Naive thymus-derived CD4-positive, alpha-beta T cell (primary cell): ENCODE measurements at places on chromosomes 3 and 15. TPM values are rescaled to one million over a fixed set of nuclear protein-coding genes. Genes with fewer than 3 reads are reported as not detected.
A peak's percentile ranks its signal among the peaks of the same experiment; 100 is the strongest.

DNA sequence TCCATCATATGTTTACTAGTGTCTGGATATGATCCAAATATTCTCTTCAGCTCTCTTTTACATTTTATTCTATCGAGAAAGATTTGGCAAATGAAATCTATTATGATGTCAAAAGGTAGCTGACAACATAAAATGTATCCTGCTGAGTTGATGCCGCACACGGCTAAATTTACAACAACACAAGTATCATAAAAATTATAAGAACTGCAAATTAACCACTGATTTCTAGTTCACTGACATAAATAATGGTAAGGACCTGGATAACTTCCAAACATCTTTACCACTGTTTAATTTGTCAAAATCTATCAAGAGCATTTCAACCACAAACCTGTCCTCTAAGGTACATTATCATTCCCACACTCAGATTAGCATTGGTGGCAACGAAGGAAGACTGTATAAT lies 244.5 kb downstream of the FOXP1 start:
- no peaks in the 10 kb centered on the region for H3K36me3 ChIP-seq
- DNase-seq: no peak
- no peak overlapping the region for H3K27ac ChIP-seq
- H3K4me3 ChIP-seq: no peak overlapping the region

GRCh38 chr3:70980646-70981170 lies 602.8 kb downstream of the FOXP1 start:
- H3K4me3 ChIP-seq: no peak overlapping the region
- DNase-seq: peak; percentile 38
- no peaks in the 10 kb centered on the region for H3K27me3 ChIP-seq
- peak overlapping the region; percentile 28 for H3K27ac ChIP-seq
- no peaks in the 10 kb centered on the region for H3K4me1 ChIP-seq

- no peaks in the 10 kb centered on the region for H3K27me3 ChIP-seq
- H3K36me3 ChIP-seq: no peaks in the 10 kb centered on the region
- H3K4me1 ChIP-seq: no peaks in the 10 kb centered on the region
- H3K27ac ChIP-seq: no peak overlapping the region
Measured at GRCh38 chr3:124118397-124118796, 126.5 kb upstream of the ROPN1 start.

- H3K4me3 ChIP-seq: no peak overlapping the region
- no peak for DNase-seq
- H3K36me3 ChIP-seq: no peaks in the 10 kb centered on the region
- no peak overlapping the region for H3K27ac ChIP-seq
- H3K27me3 ChIP-seq: no peaks in the 10 kb centered on the region
Measured at GRCh38 chr3:62164196-62164595, 209.2 kb downstream of the FEZF2 start.

B3GALNT1 gene
- polyA plus RNA-seq: 1.1 TPM

FOXL2 gene
- polyA plus RNA-seq: not detected

ANKRD63 gene
- not detected for polyA plus RNA-seq
